ENCODE measurements at places on chromosomes 5 and 9.

DNA sequence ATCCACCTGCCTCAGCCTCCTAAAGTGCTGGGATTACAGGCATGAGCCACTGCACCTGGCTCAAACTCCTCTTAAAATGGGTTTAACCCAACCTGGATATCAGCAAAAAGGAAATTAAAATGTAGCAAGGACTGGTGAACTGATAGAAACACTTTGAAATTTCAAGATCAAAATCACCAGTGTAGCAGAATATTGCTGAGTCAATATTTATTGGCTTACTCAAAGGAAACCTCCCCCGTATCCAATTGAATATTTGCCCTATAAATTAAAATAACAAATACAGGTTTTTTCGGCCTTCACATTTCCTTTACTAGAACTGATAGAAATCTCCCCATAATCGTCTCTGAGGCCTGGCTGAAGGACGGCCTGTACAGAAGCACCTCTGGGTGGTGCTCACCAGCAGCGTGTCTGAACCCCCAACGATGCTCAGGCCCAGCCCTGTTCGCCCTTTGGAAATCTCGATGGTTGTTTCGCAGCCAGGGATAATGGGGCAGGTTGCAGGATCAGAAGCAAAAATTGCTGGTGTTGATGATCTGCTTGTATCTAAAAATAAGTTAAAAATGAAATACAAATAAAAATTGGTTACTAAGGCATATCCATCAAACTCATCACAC, 156.6 kb downstream of the MPDZ start:
- no peak for DNase-seq

DNA sequence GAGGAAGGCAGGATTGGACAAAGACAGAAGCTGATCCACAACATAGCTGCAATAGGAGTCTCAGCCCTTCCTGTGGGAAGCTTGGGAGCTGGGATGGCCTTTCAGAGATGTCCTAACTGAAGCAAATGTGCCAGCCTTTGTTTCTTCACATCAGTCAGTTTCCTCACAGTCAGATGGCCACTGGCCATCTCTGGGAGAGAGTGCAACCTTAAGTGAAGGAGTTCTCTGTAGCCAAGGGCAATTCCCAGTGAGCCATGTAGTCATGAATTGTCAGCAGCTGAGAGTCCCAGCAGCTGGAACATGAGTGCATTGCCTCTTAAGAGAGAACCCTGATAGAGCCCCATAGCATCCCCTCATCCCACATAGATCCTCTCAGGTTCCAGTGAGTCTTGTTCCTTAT, 89.1 kb upstream of the LIFR start:
- DNase-seq = no peak

DNA sequence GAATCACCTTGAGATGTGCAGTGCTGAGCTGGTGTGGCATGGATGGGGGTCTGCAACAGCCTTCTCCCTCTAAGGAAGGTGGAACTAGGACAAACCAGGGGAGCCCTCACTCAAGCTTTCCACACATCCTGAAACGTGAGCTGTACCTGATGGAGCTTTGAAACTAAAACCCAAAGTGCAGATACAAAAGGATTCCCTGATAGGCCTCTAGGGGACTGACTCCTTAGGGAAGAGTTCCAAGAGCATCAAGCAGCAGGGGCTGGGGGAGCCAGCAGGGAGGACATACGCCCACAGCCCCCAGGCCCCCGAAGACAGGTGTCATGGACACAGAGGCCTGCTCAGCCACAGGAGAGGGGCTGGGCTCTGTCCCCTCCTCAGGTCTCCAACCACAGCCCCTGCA, 17.7 kb downstream of the ARHGEF37 start:
- DNase-seq = no peak

DNA sequence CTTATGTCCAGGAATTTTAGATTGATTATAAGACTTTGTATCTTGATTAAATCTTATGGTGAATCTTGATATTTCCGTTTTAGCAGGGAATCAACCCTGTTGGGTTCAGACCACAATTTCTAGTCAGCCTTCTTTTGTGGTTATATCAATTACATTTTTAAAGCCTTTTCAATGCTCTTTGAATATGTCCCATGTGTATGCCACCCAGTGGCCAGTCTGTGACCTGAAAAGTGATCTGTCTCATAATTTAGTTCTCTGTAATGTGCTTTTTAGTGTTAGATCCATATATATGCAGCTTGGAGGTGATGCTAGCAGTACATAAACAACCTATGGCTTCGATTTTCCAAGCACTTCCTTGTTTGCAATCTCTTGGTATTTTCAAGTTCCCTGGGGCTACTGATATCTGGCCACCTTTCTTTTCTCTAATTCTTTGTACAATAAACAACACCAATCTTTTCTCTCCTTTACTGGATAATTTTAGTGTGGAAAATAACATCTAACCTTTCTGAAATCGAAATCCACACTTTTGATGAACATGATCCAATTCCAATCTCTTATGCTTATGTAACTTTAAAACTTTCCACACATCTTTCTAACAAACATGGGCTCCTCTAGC, 28.8 kb downstream of the PDE8B start:
- no peak for DNase-seq

- DNase-seq = no peak
Observed at GRCh38 chr9:107960916-107961315, 471.3 kb upstream of the KLF4 start.

DNA sequence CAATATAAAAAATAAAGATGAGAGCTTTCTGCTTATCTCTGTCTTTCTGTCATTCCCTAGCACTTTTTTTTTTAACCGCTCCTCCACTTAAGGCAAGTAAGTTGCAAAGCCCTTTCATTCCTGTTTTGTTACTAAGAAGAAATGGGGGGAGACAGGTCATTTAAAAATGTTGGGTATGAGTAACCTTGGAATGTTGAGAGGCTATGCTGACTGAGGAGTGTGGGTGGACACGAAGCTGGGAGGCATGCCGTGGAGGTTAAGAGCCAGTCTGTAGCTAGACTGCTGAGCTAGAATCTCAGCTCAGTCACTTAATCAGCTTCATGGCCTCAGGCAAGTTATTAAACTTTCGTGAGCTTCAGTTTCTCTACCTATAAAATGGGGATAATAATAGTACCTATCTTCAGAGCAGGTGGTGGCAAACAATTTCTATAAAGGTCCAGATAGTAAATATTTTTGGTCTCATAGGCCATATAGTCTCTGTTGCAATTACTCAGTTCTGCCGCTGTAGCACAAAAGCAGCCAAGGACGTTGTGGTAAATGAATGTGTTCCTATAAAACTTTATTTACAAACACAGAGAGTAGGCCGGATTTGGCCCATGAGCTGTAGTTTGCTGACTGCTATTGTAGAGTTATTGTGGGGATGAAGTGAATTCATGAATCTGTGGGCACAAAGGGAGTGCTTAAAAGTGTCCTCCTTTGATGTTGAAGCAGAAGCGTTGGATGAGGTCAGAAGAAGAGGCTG, 220.0 kb downstream of the GABBR2 start:
- DNase-seq = no peak

- DNase-seq = no peak
Observed at GRCh38 chr5:56056875-56057274, 62.1 kb upstream of the IL6ST start.

DNA sequence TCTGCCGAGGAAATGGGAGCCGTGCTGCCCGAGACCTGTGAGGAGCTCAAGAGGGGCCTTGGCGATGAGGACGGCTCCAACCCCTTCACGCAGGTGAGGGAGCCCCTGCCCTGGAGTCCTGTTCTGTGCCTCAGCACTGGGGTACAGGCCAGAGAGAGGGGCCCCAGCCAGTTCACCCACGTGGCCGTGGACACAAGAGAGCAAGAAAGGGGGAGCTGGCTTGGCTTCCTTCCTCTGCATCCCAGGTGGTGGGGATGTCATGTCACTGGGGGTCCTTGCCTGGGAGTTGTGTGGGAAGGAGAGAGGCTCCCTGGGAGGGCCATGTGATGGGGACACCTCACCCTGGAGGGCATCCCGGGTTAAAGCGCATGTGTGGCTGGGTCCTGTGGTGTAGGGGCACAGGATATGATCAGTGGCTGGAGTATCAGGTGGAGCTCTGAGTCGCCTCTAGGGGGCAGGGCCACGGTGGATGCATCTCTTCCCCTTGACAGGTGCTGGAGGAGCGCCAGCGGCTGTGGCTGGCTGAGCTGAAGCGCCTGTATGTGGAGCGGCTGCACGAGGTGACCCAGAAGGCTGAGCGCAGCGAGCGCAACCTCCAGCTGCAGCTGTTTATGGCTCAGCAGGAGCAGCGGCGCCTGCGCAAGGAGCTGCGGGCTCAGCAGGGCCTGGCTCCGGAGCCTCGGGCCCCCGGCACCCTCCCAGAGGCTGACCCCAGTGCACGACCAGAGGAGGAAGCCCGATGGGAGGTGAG, 7.5 kb downstream of the N4BP3 start:
- peak; percentile 61 for DNase-seq

GRCh38 chr9:22449719-22450118, 3.1 kb downstream of the DMRTA1 start:
- no peak for DNase-seq

- no peak for DNase-seq
Observed at GRCh38 chr9:9002826-9003583, 1203.4 kb upstream of the DMAC1 start.

GRCh38 chr5:179261301-179262125, 83.7 kb downstream of the ADAMTS2 start:
- no peak for DNase-seq

- DNase-seq = no peak
Observed at GRCh38 chr9:71675105-71675856, 93.0 kb downstream of the CEMIP2 start.

GRCh38 chr9:69346596-69347390, 21.8 kb downstream of the ENTREP1 start:
- DNase-seq = no peak

DNA sequence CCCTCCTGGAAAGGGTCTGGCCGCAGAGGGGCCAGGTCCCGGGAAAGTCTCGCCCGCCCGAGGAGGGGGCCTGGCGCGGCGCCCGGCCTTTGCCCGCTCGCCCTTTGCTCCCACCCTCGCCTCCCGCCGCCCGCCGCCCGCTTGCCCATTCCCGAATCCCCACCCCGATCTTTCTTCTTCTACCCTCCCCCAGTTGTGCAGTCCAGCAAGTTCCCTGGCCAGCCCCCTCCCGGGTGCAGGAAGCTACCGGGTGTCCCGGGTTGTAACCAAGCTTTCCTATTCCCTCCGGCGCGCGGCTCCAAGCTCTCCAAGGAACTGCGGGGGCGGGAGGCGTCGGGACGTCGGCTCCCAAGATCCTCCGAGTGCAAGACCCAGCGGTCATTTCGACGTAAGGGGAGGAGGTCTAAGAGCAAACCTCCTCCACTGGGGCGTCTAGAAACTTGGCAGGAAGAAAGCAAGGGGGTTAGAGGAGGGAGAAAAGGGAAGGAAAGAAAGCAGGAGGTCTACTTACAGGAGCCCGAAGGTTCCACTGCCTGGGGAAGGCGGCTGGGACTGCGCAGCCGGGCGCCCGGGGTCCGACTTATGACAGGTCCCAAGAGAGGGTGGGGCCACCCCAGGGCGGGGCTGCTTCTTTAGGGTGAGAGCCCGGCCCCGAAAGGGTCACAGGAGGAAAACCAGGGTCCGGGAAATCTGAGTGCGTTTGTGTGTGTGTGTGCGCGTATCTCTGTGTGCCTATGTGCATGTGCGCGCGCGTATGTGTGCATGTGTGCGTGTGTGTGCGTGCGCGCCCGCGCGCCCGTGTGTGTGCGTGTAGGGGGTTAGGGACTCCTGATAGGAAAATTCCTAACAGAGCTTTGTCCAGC, at the start of gene PTGR1:
Gene PTGR1 (minus strand): TSS at position 556 of the 863 bp plus-strand sequence. CDS start 2,225 bp downstream, outside the sequence.
- no peak for DNase-seq

- no peak for DNase-seq
Observed at GRCh38 chr9:92094655-92095054, 20.6 kb downstream of the SPTLC1 start.

DNA sequence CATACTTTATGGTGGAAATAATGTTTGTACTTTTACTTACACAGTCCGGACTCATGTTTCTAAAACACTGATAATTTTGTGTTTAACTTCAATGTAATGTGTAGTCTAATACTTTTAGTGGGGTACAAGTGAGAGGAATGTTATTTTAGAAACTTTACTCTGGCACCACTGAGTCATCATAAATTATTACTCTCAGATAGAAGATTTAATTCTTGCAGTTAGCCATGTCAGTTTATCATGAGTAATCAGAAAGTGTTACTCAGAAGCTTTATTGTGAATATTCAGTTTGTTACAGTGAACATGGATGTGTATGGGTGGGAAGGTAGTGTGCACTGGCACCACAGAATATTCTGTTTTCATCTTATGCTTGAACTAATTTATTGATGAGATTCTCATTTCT, 20.0 kb downstream of the OGN start:
- DNase-seq = no peak

- no peak for DNase-seq
Observed at GRCh38 chr5:180105827-180106312, 34.3 kb upstream of the RNF130 start.

GRCh38 chr5:167155387-167156005, 1135.9 kb upstream of the WWC1 start:
- no peak for DNase-seq

DNA sequence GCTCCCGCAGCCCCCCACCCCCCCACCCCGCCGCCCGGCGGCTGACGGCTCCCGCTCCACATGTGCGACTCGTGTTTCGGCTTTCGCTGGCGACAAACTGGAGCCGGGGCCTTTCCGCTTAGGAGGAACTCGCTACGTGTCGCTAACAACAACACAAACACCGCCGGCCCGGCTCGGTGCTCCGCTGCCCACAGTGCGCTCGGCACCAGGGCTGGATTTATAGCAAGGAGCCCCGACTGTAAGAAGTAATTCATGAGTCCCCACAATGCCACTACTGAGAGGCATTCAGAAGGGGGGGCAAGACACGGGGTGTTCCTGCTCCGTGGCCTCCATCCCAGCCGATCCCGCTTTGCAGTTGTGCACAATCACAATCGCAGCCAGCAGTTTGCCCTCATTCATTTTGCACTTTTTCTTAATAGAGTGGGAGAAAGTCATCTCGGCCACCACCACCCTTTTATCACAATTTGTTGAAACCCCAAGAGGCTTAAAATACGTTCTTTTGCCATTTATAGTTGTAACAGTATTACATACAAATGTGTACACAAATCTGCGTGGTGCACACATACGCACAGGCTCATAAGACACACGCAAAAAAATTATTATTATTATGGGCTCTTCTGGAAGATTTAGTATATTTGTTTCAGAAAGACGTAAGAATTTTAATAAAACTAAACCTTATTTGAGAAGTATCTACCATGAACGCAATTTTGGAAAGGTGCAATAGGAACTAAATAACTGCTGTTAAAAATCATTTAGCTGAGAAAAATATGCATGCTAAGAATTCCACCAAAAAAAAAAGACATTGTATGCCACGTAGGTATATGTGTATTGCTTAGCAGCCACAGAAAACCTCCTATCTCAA, 48.1 kb downstream of the EBF1 start:
- no peak for DNase-seq

GRCh38 chr9:1918108-1918507, 97.0 kb upstream of the SMARCA2 start:
- DNase-seq = no peak

GRCh38 chr9:110316261-110317075, 21.2 kb downstream of the TXNDC8 start:
- DNase-seq = no peak
